ENCODE measurements at places on chromosomes 12 and 14. TPM values are rescaled to one million over a fixed set of nuclear protein-coding genes. Genes with fewer than 3 reads are reported as not detected.

GRCh38 chr14:29486132-29486531 lies 441.5 kb downstream of the PRKD1 start:
- no peak for DNase-seq

DNA sequence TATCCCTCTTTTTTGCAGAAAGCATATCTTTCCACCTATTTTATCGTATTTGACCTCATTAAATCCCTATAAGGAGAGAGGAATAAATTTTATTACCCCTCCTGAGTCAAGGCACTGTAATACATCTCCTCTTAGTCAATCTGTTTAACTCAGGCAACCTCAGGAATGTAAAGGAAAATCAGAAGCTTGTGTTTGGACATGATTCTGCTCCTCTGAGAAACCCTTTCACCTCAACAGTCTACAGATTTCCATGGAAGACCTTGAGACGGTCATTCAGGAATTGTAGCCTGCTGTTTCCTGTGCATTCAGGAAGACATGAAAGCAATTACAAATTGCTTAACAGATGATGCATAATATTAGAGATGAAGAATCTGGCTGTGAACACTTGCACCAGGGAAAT lies 360.8 kb downstream of the PAWR start:
- peak; percentile 83 for DNase-seq

DNA sequence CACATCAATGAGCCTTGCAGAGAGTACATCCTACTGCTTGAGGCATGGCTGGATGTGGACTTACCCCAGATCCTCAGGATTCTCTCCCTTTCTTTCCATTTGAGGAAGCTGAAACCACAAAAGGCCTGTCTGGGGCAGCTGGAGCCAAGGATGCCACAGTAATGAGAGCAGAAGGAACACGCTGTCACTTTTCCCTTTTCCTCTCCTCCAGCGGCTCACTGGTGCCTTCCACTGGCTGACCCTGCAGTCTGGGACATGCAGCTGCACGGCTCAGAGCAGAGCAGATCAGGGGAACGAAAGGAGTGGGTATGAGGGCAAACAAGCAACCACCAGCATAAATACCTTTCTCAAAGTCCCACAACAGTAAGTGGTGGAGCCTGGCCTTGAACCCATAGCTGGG lies 78.2 kb downstream of the GAS2L3 start:
- DNase-seq = no peak

- DNase-seq = no peak
Measured at GRCh38 chr12:57611108-57611826, at the start of gene ARHGEF25. ARHGEF25 (plus strand) TSS chr12:57611435; CDS start chr12:57611895, 460 bp downstream.

DNA sequence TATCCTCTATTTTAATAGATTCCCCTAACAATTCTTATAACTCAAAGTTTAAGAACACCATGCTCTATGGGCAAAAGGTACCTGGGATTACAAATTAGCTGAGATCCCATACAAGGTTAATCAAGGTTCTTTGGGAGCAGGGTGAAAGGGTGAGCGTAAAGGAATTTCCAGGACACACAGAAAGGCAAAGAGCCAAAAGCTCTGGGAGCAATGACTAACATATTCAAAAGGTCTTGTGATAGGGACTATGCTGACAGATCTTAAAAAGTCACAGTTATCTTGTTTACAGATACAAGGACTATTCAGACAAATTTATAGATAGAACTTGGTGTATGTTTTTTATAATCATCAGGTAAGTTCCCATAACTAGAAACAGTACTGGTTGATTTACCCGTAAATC lies 19.5 kb upstream of the PPFIBP1 start:
- DNase-seq = peak; percentile 30

- DNase-seq = no peak
Measured at GRCh38 chr12:60231303-60231702, 635.5 kb downstream of the SLC16A7 start.

DNA sequence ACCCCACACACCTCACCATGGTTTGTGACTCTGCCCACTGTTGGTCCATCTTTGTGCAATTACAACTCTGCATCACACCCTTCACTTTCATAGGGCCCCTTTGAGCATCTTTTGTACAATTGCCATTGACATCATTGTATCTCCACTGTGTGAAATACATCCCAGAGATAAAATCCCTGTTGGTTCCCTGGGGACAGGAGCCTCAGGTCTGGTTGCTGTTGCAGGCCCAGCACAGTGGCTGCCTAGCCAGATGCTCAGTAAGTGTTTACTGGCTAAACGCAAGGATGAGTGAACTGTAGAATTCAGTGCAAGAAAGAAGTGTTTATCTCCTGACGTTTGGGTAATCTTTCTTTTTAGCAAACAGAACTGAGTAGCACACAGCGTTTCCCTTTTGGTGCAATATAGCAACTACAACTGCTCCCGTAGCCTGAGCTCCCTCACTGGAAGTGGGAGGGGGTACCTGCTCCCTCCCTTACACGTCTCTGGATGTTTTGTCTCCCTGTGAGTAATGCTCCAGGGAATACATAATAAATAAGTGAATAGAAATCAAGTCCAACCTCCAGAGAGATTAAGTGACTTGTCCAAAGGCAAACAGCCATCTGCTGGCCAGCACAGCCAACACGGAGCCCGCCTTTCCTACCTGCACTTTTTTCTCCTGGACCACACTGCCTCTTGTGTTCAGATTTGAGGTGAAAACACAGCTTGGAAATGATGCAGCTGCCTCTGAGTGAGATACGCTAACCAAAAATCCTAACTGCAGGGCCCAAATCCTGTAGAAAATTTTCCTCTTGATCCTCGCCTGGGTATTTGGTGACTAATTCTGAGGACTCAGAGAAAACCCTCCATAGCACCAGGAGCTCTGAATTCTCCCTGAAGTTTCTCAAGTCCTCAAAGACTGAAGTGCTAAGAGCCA lies 27.4 kb downstream of the GALNT16 start:
- DNase-seq = peak; percentile 5

DNA sequence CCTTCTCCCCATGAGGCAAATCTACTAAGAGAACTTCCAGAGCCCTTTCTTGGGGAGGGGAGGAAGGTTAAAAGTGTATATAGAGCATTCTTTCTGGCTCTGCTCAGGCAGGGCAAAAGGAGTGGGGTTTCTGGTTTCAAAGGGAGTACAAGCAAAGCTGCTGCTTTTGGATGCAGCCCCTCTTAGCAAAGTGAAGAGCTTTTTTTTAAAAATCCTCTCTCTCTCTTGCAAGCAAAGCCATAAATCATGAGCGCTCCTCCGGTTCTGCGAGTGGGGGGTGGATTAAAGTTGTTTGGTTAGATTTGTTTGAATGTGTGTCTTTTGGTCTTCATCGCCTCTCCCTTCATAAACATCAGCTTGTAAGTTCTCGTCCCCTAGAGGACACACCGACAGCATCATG lies 546.6 kb upstream of the TBX3 start:
- no peak for DNase-seq

GRCh38 chr12:16949871-16950667 lies 344.1 kb upstream of the LMO3 start:
- DNase-seq = no peak

GRCh38 chr12:1907652-1908611 lies 10.5 kb downstream of the CACNA2D4 start:
- peak; percentile 13 for DNase-seq

DNA sequence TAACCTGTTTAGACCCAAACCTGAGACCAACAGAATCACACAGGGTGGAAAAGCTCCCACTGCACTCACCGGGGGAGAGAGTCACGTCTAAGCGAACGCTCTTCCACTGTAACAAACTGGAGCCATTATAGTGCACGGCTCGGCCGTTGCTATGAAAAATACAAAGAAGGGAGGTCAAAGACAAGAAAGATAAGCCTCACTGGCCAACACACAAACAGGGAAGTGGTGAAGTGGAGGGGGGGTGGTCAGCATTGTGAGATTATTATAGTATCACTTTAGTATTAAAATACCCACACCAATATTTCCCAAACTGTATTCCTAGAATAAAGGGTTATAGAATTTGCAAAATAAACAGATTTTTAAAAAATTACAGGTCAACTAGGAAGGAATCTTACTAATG lies 90.9 kb downstream of the TRAFD1 start:
- DNase-seq = no peak

DNA sequence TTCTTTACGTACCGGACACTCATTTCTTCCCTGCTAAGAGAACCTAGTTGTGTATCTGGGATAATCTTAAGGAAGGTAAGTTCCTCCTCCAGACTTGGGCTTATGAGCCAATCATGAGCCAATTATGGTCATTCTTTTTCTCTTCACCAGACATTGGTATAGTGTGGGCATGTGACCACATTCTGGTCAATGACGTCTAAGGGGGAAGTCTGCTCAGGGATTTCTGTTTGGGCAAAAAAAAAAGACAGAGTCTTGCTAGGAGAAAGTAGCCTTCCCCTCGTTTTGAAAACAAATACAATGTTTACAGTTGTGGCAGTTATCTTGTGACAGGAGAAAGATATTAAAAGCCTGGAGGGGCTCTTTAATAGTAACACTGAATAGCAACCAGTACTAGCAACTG lies 20.1 kb upstream of the PLXNC1 start:
- DNase-seq = no peak

GRCh38 chr12:111975161-111975931 lies 37.6 kb downstream of the TMEM116 start:
- no peak for DNase-seq

DNA sequence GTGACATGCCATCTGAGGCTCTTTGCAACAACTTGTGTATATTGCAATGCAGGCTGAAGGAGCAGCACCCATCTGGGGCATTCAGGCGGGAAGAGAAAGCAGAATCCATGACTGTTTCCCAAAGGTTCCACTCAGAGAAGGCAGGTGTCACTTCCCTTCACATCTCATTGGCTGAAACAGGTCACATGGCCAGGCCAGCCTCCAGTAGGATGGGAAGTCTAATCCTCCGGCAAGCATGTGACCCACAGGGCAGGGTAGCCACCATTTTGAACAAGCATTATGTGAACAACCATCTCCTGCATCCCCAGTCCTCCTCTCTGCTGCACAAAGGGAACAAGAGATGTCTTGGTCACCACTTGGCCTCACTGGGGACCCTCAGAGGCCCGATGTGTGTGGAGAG lies 70.6 kb downstream of the RIN3 start:
- DNase-seq = no peak

Gene CMKLR1
- 0.19 TPM for total RNA-seq

Gene ARHGEF25
- 0.68 TPM for total RNA-seq

Gene DIO2
- 0.51 TPM for total RNA-seq

Gene GDF3
- total RNA-seq = 2.9 TPM

Gene LALBA
- total RNA-seq = not detected

Gene LUM
- under 0.01 TPM for total RNA-seq

Gene AGAP2
- under 0.01 TPM for total RNA-seq

Gene P3H3
- total RNA-seq = 18.8 TPM

Gene SLC39A2
- total RNA-seq = not detected

Gene DTX1
- total RNA-seq = 1.7 TPM

Gene RNU4-1
- under 0.01 TPM for total RNA-seq

Gene KRT71
- not detected for total RNA-seq

Gene ACSM4
- total RNA-seq = not detected

Gene ASB8
- 24.0 TPM for total RNA-seq

Gene TESPA1
- not detected for total RNA-seq

Gene INSM2
- not detected for total RNA-seq
